CD4-positive, alpha-beta T cell treated with Interferon alpha-2 for 1 hour (primary cell): ENCODE measurements at places on chromosomes 7 and 10.
A peak's percentile ranks its signal among the peaks of the same experiment; 100 is the strongest.

DNA sequence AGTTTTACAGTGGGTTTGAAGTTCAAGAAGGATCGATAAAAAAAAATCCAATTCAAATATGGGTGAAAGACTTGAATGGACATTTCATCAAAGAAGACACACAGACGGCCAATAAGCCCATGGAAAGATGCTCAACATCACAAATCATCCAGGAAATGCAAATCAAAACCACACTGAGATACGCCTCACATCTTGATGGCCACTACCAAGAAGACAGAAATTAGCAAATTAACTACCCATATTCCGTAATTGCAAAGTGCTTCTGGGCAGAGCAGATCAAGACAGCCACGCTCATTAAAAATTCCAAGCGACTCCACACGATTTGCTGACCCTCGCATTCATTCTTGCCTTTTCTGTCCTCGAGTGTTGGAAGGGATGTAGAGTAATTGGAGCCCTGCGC is 34.1 kb upstream of the PPP2R2D start:
- DNase-seq = no peak

- DNase-seq = no peak
Measured at GRCh38 chr10:74419958-74420375, 268.9 kb downstream of the ADK start.

- no peak for DNase-seq
Measured at GRCh38 chr10:14731875-14732512, 42.7 kb downstream of the FAM107B start.

DNA sequence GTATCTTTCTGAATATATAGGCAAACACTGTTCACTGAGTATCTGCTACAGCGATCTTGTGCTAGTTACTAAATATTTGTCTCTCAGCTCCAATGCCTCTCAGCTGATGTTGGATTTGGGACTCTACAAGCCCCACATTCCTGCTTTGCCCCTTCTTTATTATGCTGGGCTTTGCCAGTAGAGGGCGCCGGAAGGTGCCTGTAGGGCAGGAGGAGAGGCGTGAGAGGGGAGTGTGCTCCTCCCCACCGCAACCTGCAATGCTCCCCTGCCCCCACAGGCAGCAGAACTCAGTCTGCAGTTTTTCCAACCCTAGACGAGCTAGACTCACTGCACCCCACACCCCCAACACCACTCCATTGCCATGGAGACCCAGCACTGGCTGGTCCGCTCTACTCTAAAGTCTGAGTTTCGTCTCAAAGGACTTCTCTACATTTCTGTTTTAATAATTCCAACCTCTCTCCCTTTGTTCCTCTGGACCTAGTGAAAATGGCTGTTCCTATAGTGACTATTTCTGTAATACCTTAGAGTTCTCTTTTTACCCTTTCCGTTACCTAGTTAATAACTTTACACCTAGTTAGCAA is 337.6 kb downstream of the CCSER2 start:
- no peak for DNase-seq

GRCh38 chr7:150800581-150801241 is at the start of gene TMEM176A:
Gene TMEM176A (plus strand): TSS chr7:150800769. CDS start chr7:150801551, 782 bp downstream.
- no peak for DNase-seq

GRCh38 chr7:70568674-70569334 is 563.1 kb upstream of the GALNT17 start:
- DNase-seq = no peak

- DNase-seq = no peak
Measured at GRCh38 chr10:78588194-78588811, 480.5 kb upstream of the ZMIZ1 start.

- no peak for DNase-seq
Measured at GRCh38 chr7:36448781-36449379, 59.2 kb downstream of the ANLN start.

DNA sequence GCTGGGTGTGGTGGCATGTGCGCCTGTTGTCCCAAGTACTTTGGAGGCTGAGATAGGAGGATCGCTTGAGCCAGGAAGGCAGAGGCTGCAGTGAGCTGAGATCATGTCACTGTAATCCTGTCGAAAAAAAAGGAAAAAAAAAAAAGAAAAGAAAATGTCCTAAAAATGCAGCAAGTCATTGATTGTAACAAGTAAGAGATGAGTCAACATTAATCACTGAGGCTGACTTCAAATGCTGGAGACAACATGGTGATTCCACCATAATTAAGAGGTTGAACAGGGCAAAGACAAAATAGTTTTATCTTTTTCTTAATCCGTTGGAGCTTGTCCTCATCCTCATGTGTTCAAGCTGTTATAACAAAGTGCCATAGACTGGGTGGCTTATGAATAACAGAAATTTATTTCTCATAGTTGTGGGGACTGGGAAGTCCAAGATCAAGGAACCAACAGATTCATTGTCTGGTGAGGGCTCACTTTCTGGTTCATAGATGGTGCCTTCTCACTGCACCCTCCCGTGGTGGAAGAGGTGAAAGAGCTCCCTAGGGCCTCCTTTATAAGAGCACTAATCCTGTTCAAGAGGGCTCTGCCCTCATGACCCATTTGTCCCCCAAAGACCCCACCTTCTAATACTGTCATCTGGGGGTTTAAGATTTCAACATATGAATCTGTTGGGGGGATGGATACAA is 60.3 kb downstream of the TBXAS1 start:
- no peak for DNase-seq

GRCh38 chr7:30268586-30268985 is 15.8 kb upstream of the ZNRF2 start:
- DNase-seq = no peak

DNA sequence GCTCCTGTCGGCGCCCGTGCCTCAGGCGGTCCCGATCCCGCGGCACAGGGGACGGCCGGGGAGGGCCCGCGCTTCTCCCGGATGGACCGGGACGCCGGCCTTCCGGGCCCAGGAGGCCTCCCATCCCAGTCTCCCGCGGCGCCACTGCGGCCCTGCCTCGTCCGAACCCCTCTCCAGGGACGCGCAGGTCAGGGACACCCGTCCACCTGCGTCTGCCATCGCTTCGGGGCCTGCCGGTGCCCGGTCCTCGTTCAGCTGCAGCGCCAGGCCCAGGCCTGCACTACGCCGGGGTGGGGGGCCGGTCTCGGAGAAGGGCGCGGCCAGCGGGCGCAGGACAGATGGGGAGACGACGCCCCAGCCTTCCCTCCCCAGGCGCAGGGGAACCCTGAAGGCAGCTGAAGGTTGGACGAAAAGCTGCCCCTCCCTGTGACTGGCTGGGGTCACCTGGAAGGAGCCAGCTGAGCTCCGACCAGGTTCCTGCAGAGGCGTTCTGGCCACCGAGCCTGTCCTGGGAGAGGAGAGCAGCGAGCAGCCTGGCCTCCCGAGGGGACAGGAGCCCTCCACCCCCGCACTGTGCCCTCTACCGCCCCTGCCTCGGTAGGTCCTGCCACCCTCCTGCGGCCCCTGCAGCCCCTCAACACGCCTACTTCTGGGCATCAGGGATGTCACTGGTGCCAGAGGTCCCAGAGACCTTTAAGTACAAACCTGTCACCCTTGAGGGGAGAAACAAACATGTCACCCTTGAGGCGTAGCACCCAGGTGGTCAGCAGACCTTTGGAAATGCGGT is 84.3 kb downstream of the LANCL2 start:
- DNase-seq = no peak

- no peak for DNase-seq
Measured at GRCh38 chr7:28201131-28201530, 20.5 kb upstream of the JAZF1 start.

DNA sequence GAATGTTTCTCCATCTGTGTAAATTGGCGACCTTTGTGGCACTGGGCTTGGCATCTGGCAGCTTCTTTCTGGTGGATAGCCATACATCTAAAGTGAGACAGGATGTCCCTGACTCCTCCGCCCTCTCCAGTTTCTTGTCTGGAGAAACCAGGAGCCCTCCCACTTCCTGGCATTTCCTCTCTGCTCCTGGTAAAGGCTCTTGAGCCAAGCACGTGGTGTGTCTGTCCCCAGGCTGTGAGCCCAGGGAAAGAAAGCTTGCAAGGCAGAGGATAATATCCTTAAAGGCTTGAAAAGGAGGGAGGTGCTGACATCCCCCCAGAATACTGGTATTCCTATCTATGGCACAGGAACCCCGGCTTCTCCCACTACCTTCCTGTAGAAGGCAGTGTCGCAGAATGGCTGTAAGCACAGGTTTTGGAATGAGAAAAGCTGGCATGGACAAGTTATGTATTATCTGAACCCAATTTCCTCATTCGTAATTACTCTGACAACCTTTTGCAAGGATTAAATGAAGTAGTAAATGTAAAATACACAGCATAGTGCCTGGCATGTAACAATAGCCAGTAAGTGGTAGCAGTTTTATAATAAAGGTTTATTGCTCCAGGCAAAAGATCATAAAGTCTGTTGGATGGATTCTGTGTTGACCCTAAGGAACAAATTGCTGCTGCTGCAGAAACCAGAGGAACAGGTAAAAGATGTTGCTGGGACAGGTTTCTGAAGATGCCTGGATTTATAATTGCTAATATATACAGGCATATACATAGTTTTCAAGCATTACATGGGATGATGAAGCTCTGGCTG is 11.8 kb upstream of the ACSL5 start:
- no peak for DNase-seq

DNA sequence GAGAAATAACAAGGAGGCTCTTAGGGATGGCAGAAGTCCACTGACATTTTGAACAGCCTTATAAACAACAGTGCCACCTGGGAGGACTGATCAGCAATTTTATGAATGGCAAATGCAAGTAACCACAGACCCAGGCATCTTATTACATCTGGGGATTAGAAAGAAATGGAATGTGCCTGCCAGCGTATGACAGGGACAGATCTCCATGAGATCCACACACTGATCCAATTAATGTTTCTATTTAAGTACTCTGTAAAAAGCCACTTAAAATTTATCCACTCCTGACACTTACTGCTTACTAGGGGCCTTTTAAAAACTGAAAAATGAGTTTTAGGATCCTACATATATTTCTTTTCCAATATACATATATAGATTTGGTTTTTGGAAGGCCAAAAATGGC is 28.6 kb downstream of the PARD3 start:
- DNase-seq = no peak

DNA sequence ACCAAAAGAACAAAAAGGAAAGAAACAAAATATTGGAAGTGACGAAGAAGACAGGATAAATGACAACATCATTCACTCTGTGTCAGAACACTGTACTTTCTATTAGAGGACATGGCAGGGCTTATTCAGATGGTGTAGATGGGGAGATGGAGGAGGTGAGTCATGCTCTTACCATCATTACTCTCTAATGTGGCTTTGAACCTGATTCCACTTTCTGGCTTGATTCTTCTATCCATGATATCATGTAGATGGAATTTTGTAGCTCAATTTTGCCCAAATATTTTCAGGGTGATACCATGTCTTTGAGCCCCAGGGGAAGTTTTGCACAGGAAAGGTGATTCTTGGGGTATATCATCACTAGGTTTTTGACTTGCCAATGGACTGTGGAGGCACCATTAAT is 91.7 kb downstream of the CFAP58 start:
- no peak for DNase-seq

GRCh38 chr10:86311190-86311589 is 55.4 kb downstream of the GRID1 start:
- DNase-seq = no peak

GRCh38 chr7:26500749-26501352 is 209.2 kb downstream of the SNX10 start:
- peak; percentile 27 for DNase-seq

- no peak for DNase-seq
Measured at GRCh38 chr10:93465806-93466675, 16.1 kb downstream of the MYOF start.

GRCh38 chr7:122258971-122259370 is 45.6 kb downstream of the FEZF1 start:
- DNase-seq = no peak

- no peak for DNase-seq
Measured at GRCh38 chr10:86265236-86265894, 101.2 kb downstream of the GRID1 start.

DNA sequence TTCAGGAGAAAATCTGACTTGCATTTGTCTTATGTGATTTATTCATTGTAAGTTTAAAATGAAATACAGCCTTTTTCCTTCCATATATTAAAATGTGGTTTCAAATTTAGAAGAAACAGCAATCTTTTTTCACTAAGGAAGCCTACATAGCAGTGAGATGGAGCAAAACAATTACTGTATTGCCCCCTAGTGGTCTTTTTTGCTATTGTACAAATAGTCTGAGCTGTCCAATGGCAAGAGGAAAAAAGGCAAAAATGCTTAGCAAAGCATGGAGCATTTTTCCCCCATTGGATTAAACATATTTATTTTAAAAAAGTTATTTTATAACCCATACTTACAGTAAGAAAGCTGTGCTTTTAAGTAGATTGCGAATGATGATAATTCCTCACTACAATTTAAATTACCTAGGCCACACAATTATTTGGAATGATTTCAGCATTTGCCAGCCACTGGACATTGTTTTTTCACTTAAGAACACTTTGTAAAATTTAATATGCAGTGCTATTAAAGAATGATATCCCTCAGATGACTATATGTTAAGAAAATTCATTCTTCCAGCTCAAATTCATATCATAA is 119.5 kb downstream of the CPED1 start:
- DNase-seq = peak; percentile 67

- DNase-seq = no peak
Measured at GRCh38 chr10:28906011-28906411, 228.7 kb downstream of the BAMBI start.

- DNase-seq = no peak
Measured at GRCh38 chr10:48377751-48378530, 71.5 kb downstream of the MAPK8 start.

DNA sequence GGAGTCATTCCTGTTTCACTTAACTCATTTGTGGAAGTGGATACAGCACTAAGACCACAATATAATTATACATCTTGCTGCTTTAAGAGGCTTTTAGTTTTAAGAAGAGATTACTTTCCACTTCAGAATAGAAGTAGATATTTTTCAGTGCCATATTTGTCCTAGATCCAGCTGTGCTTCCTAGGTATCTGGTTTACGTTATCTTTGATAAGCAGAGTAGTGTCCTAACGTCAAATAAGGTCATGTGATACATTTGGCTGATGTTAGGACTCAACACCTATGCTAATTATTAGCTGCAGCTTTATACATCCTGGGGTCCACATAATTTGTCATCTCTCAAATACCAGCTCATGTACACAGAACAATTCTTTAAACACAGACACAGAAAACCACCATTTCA is 196.2 kb upstream of the SMIM30 start:
- DNase-seq = no peak

- peak; percentile 86 for DNase-seq
Measured at GRCh38 chr10:97334370-97335175, at the start of gene FRAT2. Gene FRAT2 (minus strand): TSS chr10:97334729. CDS start chr10:97334572, 157 bp downstream.

GRCh38 chr10:56928714-56929113 is 567.7 kb upstream of the ZWINT start:
- DNase-seq = no peak

DNA sequence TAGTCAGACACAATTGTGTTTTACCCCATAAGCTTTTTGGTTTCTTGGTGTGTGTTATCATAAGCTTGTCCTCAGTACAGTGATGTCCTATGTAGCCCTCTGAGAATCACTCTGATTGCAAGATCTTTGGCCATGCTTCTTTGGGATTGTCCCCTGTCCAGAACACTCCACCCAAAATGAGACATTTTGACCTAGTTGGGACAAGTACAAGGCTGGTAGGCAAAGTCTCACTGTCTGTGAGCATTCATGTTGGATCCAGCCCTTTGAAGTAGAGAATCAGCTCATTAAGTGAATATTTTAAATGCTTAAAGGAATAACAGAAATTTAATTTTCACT is 28.9 kb upstream of the PCGF5 start:
- DNase-seq = no peak

- no peak for DNase-seq
Measured at GRCh38 chr10:91983416-91983815, 59.8 kb downstream of the BTAF1 start.

- no peak for DNase-seq
Measured at GRCh38 chr7:34143402-34143801, 238.1 kb downstream of the BMPER start.
